HEK293T (cell line): ENCODE measurements at places on chromosomes 4 and X.

- no peak for DNase-seq
Observed at GRCh38 chrX:37425370-37425769, 76.2 kb downstream of the PRRG1 start.

- peak; percentile 61 for DNase-seq
Observed at GRCh38 chrX:118839334-118839958, 15.8 kb downstream of the ZCCHC12 start.

DNA sequence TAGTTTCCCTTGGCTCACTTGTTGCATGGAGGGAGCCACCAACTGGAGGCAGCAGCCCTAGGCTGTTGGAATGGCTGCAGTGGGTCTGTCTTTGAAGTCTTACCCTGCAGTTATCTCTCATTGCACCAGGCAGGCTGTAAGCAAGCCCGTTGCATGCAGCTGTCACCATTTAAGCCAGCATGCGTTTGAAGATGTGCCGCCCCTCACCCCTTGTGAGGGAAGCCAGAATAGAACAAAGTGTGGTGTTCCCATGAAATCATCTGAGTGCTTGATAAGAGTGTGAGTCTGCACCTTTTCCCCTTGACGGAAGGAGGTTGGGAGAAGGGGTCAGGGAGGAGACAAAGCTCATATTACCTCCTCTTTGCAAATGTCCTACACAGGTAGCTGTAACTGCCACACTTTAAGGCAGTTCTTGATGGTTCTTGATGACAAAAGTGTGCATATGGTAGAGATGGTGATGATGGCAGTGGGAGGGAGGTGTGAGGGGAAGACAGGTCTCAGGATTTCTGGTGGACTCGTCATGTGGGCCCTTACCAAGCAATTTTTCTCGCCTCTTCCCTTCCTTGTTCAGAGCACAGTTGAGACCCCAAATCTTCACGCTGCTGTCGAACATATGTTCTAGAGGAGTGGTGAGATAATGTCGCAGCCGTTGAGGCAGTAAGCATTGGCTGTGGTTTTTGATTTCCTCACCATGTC lies 191.4 kb upstream of the LEF1 start:
- no peak for DNase-seq

DNA sequence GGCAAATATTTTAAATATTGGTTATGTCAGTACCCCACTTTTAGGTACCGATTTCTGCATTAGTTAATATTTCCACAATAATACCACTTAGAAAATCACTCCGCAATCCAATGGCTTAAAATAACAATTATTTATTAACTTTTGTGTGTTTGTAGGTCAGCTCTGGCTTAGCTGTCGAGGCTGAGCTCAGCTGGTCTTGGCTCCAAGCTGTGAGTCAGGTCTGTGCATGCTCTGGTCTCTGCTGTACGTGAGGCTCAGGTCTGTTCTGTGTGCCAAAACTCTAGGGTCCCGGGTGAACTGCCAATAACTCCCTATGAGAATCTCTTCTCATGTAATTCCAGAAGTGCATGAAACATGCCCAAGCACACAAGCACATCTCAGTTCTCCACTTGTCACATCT lies 245.8 kb upstream of the GK2 start:
- DNase-seq = no peak

GRCh38 chr4:25767877-25768725 lies 94.7 kb downstream of the SEL1L3 start:
- peak; percentile 62 for DNase-seq

- no peak for DNase-seq
Observed at GRCh38 chr4:182554736-182555135, 311.5 kb downstream of the TENM3 start.
